ENCODE measurements at places on chromosomes 2 and 18.

DNA sequence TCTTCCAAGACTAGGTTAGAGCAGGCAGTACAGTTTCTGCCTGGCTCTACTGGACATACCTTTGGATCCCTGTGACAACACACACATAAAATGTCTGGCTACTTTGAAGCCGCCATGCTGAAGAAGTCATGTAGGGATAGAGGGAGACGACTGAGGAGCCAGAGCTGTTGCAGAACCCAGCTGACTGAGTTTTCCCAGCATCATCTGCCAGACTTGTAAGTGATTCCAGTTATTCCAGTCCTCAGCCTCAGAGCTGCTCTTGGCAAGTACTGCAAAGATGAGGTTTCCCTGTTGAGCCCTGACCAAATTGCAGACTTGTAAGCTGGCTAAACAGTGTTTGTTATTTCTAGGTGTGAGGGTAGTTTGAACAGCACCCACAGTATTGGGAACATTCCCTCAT, 31.5 kb upstream of the TSPYL6 start:
- no peak for DNase-seq

GRCh38 chr2:128422571-128422970, 103.9 kb upstream of the HS6ST1 start:
- peak; percentile 1 for DNase-seq

- no peak for DNase-seq
Observed at GRCh38 chr2:8491296-8492027, 190.4 kb upstream of the ID2 start.

DNA sequence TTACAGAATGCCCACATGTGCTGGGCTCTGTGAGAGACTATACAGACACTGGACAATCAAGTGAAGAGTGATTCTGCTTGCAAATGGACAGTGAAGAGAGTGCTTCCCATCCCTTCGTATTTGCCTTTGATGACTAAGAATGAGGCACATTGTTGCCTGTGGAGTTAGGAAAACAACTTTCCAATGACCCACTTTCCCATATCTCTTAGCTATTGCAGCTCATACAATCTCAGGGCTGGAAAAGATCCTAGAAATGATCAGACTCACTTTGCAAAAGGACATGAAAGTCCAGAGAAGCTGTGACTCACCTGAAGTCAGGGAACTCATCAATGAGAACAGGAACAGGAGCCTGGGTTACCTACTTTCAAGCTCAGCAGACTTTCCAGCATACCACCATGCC, 440.5 kb upstream of the TCF4 start:
- no peak for DNase-seq

- DNase-seq: no peak
Observed at GRCh38 chr2:33131749-33132148, 185.0 kb downstream of the LTBP1 start.

- DNase-seq: no peak
Observed at GRCh38 chr18:22347606-22348511, 69.9 kb downstream of the CTAGE1 start.

- DNase-seq: no peak
Observed at GRCh38 chr2:7456762-7457161, 539.5 kb downstream of the RNF144A start.
